Right ventricle myocardium superior (tissue), 1 donor: ENCODE measurements at places on chromosomes 12 and 14. TPM values are rescaled to one million over a fixed set of nuclear protein-coding genes. Genes with fewer than 3 reads are reported as not detected.
A peak's percentile ranks its signal among the peaks of the same experiment; 100 is the strongest.

- DNase-seq = no peak
These were observed 214.6 kb upstream of the TMEM132C start for GRCh38 chr12:128052331-128052730.

DNA sequence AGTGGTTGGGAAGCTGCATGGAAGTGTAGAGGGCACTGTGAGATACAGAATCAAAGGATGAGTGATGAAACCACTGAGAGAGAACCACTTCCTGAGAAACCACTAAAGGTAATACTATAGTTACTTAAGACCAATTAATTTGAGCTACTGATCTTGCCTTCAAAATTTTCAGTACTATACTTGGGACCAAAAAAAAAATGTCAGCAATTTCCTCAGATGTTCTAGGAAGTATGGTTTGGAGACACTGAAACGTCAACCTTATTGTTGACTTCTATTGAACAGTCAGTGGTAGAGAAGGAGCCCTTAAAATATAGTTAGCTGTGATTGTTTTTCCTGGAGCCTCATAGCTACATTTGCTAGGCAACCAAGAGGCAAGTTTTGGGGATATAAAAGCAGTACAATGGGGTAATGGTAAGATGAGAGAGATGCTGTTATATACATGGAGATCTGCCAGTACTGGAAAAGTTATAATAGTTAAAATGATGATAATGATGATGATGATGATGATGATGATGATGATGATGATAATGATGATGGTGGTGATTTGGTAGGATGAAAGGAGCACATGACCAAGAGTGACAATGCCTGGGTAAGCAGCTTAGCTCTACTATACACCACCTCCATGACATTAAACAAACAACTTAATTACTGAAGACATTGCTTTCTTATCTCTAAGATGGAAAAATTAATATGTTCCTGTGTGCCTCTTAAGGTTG is 300.9 kb upstream of the G2E3 start:
- no peak for DNase-seq

- no peak for DNase-seq
These were observed 10.7 kb downstream of the NFKBIA start for GRCh38 chr14:35393826-35394225.

GRCh38 chr12:113766131-113766878 is 199.8 kb downstream of the RBM19 start:
- no peak for DNase-seq

DNA sequence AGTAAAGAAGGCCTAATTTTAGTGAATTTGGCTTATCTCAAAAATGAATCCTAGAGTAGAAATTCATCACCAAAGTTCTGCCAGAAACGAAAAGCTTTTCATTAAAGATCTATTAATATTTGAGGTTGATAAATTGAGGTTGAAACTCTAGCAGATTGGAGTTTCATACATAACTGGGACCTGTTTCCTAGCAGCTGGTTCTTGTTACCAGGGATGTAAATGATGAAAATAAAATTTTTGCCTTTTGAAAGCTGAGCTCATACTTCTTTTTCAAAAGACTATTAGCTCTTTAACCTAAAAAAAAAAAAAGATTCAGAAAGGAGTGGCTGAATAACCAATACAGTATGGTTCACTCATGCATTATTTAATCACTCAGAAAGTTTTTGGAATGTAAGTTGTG is 98.3 kb downstream of the PTGER2 start:
- DNase-seq = no peak

- no peak for DNase-seq
These were observed 36.5 kb downstream of the LEMD3 start for GRCh38 chr12:65205886-65206285.

- DNase-seq = no peak
These were observed 21.2 kb downstream of the CCDC92 start for GRCh38 chr12:123951467-123951866.

DNA sequence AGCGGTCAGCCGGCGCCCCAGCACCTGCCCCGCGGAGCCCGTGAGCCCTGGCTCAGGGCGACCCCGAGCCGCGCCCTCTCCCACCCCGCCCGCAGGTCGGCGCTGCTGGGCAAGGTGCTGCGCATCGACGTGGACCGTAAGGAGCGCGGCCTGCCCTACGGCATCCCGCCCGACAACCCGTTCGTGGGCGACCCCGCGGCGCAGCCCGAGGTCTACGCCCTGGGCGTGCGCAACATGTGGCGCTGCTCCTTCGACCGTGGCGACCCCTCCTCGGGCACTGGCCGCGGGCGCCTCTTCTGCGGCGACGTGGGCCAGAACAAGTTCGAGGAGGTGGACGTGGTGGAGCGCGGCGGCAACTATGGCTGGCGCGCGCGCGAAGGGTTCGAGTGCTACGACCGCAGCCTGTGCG is 14.4 kb downstream of the HHIPL1 start:
- no peak for DNase-seq

DNA sequence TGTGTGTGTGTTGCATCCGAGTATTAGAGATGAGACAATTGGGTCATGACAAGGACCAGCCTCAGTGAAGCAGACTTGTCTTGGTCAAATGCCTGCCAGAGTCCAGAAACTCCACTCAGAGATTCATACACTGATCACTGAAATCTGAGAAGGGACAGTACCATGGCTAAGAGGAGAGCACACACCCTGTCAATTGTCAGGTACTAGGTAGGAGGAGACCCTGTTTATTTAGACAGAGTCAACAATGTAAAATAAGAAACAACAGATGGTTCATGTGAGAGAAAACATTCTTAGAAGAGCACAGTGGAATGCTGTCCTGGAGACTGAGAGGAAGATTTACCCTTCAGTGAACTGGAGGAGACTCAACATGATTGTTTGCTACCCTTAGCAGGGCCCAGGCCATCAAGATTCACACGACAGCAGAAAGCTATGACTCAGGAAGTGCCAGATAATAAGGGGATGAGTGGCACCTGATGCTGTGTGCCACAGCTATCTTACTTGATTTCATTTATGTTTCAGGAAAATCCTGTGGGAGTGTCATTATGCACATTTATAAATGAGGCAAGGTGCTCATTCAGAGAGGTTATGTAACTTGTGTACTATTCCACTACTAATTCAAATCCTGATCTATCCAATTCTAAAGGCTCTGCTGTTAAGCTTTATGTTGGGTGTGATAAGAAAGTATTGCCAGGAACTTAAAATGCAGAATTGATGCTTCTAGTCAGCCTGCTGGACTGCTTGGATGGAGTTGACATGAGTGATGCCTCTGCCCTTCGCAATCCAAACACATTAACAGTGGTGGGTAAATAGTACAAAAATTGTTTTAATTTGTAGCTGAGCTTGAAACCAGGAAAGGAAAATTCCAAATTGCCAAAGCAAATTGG is 136.6 kb upstream of the NEDD1 start:
- no peak for DNase-seq

DNA sequence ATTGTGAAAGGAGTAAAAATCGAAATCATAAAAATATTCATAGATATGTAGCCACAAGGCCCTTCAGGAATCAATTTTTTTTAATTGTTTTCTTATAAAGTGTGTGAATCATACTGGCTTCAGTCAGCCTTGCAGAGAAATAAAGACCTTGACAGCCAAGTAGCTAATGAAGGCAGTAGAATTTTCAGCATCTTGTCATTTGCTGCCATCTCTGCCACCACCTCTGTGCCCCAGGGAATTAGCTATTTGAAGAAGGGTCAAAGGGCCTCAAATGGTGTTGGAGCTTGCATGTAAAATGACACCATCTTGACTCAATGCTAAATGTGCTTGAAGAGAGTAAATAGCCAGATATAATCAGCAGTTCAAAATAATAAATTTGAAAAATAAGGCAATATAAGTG is 359.4 kb upstream of the DCN start:
- no peak for DNase-seq

GRCh38 chr12:41013881-41014642 is 174.1 kb upstream of the PDZRN4 start:
- DNase-seq = no peak

The CEBPE gene
- not detected for total RNA-seq

The RASSF9 gene
- total RNA-seq = 4.5 TPM

DNA sequence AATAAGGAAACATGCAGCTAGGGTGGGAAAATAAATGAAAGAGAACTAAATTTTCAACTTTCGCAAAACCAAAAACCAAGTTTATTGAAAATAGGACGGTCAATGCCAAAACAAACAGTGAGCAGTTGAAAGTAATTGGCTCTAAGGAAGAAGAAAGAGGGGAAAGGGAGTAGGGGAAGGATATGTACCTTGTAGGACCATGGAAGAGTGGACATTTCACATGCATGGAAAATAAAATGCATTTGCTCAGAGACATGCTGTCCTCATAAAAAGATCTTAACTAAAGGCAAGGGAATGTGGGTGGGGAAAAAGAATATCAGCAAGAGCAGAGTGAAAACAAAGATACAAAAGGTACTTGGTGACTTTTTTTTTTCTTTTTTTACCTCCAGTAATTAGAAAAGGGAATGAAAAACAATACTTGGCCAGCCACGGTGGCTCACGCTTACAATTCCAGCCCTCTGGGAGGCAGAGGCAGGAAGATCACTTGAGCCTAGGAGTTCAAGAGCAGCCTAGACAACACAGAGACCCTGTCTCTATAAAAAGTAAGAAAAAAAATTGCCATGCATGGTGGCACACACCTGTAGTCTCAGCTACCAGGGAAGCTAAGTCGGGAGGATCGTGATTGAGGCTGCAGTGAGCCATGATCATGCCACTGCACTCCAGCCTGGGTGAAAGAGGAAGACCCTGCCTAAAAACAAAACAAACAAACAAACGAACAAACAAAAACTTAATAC is 6.6 kb downstream of the TXNDC16 start:
- no peak for DNase-seq

The TAS2R42 gene
- not detected for total RNA-seq

DNA sequence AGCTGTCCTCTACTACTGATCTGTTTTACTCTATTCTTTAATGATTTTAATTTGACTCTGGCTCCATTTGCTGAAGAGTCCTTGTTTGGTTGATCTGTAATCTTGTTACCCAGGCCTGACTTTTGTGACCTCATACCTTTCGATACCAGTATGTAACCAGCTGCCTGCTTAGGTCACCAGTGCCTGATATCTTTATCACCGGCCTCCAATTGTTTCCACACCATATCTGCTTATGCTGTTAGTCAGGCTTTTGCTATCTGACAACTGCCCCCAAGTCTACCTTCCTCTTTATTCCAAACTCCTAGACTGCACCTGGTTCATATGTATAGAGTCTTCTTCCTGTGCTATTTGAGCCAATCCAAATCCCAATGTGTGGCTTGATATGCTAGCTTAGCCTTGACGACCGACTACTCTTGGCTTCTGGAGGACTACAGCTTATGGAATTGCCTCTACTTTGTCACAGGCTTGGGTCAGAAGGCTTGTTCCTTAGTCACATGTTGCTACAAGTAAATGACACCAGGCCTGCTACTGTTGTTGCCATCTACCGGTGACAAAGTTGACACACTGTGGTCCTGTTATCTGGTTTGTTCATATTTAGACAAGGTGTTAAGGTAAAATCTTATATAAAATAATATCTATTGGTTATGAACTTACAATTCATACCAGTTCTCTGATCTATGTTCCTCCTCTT is 193.9 kb downstream of the TRHDE start:
- no peak for DNase-seq

The SLC25A47 gene
- total RNA-seq = not detected

The NRXN3 gene
- 1.3 TPM for total RNA-seq

The KLRF1 gene
- total RNA-seq = 0.30 TPM

- DNase-seq = peak; percentile 92
These were observed 113.7 kb downstream of the NCOR2 start for GRCh38 chr12:124453419-124454351.

The PELI2 gene
- 4.2 TPM for total RNA-seq

The BCL2L14 gene
- total RNA-seq = not detected

DNA sequence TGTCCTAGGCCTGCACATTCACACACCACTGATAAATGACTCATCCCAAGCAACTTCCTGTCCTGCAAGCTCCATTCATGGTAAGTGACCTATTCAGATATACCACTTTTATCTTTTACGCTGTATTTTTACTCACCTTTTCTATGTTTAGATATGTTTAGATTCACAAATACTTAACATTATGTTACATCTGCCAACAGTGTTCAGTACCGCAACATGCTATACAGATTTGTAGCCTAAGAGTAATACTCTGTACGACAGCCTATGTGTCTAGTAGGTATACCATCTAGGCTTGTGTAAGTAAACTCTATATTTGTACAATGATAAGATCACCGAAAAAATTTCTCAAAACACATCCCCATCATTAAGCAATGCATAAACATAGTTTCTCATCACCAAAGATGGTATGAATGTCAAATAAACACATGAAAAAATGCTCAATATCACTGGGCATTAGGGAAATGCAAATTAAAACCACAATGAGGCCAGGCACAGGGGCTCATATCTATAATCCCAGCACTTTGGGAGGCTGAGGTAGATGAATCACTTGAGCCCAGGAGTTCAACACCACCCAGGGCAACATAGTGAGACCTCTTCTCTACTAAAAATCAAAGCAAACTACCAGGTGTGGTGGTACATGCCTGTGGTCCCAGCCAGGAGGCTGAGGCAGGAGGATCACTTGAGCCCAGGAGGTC is 20.7 kb downstream of the ATXN2 start:
- no peak for DNase-seq

GRCh38 chr12:81257947-81258551 is 180.2 kb downstream of the ACSS3 start:
- DNase-seq = no peak

- no peak for DNase-seq
These were observed 86.3 kb downstream of the PDE6H start for GRCh38 chr12:15059123-15059522.

DNA sequence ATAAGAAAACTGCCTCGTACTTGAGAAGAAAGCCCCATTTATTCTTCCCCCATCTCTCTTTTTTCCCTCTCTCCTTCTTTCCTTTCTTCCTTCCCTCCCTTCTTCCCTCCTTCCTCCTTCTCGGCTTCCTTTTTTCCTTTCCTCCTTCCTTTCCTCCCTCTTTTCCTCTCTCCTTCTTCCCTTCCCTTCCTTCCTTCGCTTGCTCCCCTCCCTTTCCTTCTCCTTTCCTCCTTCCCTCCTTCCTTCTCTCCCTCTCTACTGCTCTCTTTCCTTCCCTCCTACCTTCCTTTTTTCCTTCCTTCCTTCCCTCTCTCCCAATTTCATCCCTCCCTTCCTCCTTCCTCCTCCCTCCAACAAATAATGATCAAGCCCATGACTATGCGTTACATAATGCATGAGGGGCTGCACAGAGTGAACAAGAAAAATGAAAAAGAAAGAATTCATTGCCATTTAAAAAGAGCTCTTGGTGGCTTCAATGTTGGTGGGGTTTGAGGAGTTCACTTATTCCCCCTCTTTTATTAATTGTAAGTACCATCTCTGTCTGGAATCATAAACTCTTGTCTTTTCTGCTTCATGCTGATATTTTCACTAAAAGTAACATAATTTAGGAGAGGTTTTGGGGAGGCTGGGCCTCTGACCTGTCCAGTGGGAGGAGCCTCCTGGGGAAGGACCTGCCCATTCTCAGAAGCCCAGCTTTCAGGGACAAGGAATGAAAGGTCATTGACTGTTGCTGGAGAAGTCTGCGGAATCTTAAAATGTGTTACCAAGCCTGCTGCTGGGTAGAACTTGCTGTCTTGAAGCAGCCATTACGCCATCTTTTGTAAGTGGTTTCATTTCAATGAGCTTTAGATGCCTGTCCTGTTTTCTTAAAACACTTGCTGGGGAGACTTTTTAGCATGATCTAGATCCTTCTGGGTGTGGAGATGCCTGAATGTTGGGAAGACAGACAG is 144.3 kb downstream of the CHST11 start:
- no peak for DNase-seq

- DNase-seq = no peak
These were observed 661.1 kb downstream of the VRK1 start for GRCh38 chr14:97458255-97458654.

- peak; percentile 23 for DNase-seq
These were observed 6.2 kb upstream of the KIF26A start for GRCh38 chr14:104131968-104132732.

- no peak for DNase-seq
These were observed 35.2 kb upstream of the CLIP1 start for GRCh38 chr12:122457627-122458026.

The DENR gene
- total RNA-seq = 24.3 TPM

GRCh38 chr14:75196064-75196463 is 19.7 kb upstream of the TMED10 start:
- no peak for DNase-seq
